ENCODE measurements at places on chromosomes 7 and 10. TPM values are rescaled to one million over a fixed set of nuclear protein-coding genes. Genes with fewer than 3 reads are reported as not detected.

DNA sequence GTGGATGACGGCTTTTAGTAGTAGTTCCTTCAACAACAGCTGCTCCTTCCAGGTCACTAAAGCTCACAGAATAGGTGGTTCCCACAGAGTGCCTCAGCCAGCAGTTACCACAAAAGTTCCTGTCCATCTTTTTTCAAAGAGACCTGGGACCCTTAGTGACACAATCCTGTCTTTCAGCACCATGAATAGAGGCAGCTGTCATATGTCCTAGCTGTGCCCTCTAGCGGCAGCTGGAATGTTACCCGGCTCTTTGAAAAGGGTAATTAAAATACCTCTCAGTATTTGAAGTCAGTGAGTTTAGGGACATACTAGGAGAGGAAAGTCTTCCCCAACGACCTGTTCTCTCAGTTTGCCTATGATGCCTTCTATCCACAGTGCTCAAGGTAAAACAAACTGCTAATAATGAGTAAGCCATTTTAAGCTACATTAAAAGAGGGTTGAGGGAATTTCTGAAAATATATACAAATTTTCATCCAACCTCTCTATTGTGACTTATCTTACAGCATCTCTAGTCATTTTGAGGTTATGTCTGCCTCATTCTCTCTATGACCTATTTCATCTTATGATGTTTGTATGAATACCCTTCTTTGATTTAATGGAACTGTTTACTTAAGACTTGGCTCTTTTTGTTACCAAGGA is 290.8 kb downstream of the NXPH1 start:
- no peak overlapping the region for H3K27ac ChIP-seq
- H3K27me3 ChIP-seq, result no peaks in the 10 kb centered on the region
- DNase-seq, result no peak
- H3K4me3 ChIP-seq, result no peak overlapping the region
- no peaks in the 10 kb centered on the region for H3K4me1 ChIP-seq
- no peaks in the 10 kb centered on the region for H3K36me3 ChIP-seq

- no peak overlapping the region for H3K4me3 ChIP-seq
- H3K4me1 ChIP-seq, result no peaks in the 10 kb centered on the region
- DNase-seq, result no peak
- H3K27ac ChIP-seq, result no peak overlapping the region
- no peaks in the 10 kb centered on the region for H3K36me3 ChIP-seq
- no peaks in the 10 kb centered on the region for H3K27me3 ChIP-seq
These were observed 168.7 kb downstream of the CELF2 start for GRCh38 chr10:11186374-11186773.

- DNase-seq, result no peak
- H3K4me1 ChIP-seq, result no peaks in the 10 kb centered on the region
- no peaks in the 10 kb centered on the region for H3K27me3 ChIP-seq
- no peak overlapping the region for H3K4me3 ChIP-seq
These were observed 61.1 kb downstream of the SORCS1 start for GRCh38 chr10:107103174-107104025.

DNA sequence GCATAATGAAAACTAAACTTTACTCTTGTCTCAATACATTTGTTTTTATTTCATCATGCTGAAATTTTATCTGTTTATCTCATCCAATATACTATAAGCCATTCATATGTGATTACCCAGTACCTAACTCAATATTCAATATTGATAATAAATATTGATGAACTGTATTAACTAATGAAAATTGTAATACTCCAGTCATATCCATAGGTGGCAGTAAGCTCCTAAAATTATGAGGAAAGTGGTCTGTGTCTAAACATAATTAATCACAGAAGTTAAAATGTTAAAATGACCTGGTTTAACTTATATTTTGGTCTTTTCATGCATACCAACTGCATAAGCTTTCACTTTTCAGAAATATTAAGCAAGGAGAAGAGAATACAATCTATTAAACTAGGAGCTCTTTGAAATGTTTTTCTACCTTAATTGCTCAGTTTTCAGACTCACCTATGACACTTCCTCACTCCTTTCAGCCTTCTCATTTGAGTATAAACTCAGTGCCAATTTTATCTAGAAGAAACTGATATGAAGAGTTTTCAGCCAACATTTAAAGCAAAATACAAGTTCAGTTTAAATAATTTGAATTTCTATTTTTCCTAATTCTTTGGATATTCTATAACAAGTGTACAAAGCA is 30.5 kb upstream of the VWDE start:
- no peaks in the 10 kb centered on the region for H3K36me3 ChIP-seq
- H3K4me1 ChIP-seq, result no peaks in the 10 kb centered on the region
- no peaks in the 10 kb centered on the region for H3K27me3 ChIP-seq
- H3K27ac ChIP-seq, result no peak overlapping the region

GRCh38 chr10:68046642-68047041 is 28.4 kb downstream of the HERC4 start:
- H3K36me3 ChIP-seq, result peaks cover 7% of the 10 kb centered on the region
- H3K4me1 ChIP-seq, result peaks cover 7% of the 10 kb centered on the region
- H3K27ac ChIP-seq, result no peak overlapping the region
- no peak for DNase-seq
- no peaks in the 10 kb centered on the region for H3K27me3 ChIP-seq

GRCh38 chr7:104126411-104126841 is 81.4 kb downstream of the ORC5 start:
- no peak for DNase-seq
- no peak overlapping the region for H3K27ac ChIP-seq

DNA sequence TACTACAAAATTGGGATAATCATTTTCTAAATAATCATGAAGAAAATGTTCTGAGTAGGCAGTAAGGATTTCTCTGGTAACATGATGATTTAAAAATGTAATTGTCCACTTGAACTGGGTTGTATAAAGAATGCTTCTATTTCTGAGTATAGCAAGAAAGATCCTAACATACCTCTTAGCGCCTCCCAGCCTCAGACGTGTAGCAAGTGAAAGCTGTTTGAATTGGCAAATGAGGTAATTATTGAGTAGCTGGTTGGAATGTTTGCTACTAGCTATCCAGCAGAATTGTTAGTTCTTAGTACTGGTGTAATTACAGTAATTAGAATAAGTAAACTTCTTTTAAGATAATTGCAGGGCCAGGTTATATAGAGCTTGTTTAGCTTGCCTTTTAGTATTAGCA is 47.9 kb downstream of the SEPTIN7 start:
- H3K27me3 ChIP-seq, result no peaks in the 10 kb centered on the region
- H3K27ac ChIP-seq, result no peak overlapping the region
- H3K4me3 ChIP-seq, result no peak overlapping the region
- DNase-seq, result no peak

GRCh38 chr7:137862358-137862757 is 15.6 kb upstream of the DGKI start:
- no peaks in the 10 kb centered on the region for H3K27me3 ChIP-seq
- no peaks in the 10 kb centered on the region for H3K36me3 ChIP-seq
- no peaks in the 10 kb centered on the region for H3K4me1 ChIP-seq
- DNase-seq, result no peak
- H3K4me3 ChIP-seq, result no peak overlapping the region
- no peak overlapping the region for H3K27ac ChIP-seq

GRCh38 chr7:128404143-128404681 is 5.6 kb downstream of the IMPDH1 start:
- H3K36me3 ChIP-seq, result peaks cover 17% of the 10 kb centered on the region
- H3K27ac ChIP-seq, result no peak overlapping the region
- H3K27me3 ChIP-seq, result no peaks in the 10 kb centered on the region
- DNase-seq, result no peak
- H3K4me3 ChIP-seq, result no peak overlapping the region

DNA sequence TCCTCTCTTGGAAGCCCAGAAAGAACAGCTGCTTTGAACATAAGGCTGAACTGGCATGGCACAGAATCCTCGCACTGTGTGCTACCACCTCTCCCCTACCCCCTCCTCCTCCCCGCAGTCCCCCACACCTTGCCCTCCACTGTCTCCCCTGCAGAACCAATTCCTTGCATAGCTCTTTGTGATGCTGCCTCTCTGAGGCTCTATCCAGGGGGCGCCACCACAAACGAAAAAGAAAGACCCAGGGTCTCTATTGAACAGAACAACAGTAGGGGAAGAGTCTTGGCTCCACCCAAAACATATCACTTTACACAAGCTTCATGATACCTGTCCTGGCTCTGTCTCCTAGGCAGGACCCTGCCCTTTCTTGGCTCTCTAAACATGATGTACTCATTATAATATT is 26.2 kb upstream of the EBLN1 start:
- H3K36me3 ChIP-seq, result no peaks in the 10 kb centered on the region
- H3K4me3 ChIP-seq, result no peak overlapping the region
- no peak overlapping the region for H3K27ac ChIP-seq
- DNase-seq, result no peak
- peaks cover 29% of the 10 kb centered on the region for H3K4me1 ChIP-seq
- no peaks in the 10 kb centered on the region for H3K27me3 ChIP-seq

DNA sequence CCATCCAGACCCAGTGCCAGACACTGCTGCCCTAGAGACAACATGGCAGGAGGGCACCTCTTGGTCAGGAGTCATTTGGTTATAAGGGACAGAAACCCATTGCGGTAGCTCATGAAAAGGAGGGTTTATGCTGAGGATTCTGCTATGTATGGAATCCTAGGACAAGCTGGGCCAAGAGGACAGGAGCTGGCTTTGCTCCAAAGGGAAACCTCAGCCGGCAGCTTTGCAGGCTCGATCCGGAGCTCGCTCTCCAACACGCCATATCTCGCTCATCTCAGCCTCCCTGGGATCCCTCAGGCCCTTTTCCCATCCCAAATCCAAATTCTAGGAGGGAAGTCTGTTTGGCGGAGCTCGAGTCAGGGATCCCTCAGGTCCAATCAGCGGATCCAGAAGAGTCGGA is 345.7 kb downstream of the GLRX3 start:
- no peaks in the 10 kb centered on the region for H3K27me3 ChIP-seq
- no peak overlapping the region for H3K27ac ChIP-seq
- no peaks in the 10 kb centered on the region for H3K36me3 ChIP-seq
- no peaks in the 10 kb centered on the region for H3K4me1 ChIP-seq
- H3K4me3 ChIP-seq, result no peak overlapping the region
- DNase-seq, result no peak

GRCh38 chr10:14560274-14560673 is 214.4 kb downstream of the FAM107B start:
- DNase-seq, result peak; percentile 44
- no peak overlapping the region for H3K4me3 ChIP-seq
- no peaks in the 10 kb centered on the region for H3K27me3 ChIP-seq
- H3K27ac ChIP-seq, result no peak overlapping the region
- H3K4me1 ChIP-seq, result peaks cover 21% of the 10 kb centered on the region

DNA sequence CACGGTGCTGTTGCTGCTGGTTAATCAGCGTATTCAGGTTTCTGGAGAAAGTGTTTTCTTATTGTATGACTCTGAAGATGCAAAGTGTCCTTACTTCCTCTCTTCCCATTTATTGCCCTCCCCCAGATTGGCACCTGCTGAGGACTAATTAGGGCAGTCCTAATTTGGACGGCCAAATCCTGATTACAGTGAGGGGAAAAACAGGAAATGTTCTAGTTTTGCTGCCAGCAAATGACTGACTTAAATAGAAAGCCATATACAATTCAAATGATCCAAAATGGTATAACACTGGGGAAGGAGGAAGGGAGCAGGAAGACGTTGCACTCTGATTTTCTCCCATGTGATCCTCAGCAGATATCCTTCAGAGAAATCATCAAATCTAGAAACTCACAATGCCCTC is 222.4 kb upstream of the LRGUK start:
- no peaks in the 10 kb centered on the region for H3K36me3 ChIP-seq
- H3K4me3 ChIP-seq, result no peak overlapping the region
- H3K27ac ChIP-seq, result no peak overlapping the region
- DNase-seq, result no peak
- H3K27me3 ChIP-seq, result no peaks in the 10 kb centered on the region

- H3K36me3 ChIP-seq, result no peaks in the 10 kb centered on the region
- no peaks in the 10 kb centered on the region for H3K27me3 ChIP-seq
- no peaks in the 10 kb centered on the region for H3K4me1 ChIP-seq
- no peak overlapping the region for H3K4me3 ChIP-seq
These were observed 438.0 kb downstream of the ETV1 start for GRCh38 chr7:13551503-13551902.

GRCh38 chr10:113444766-113445365 is 108.0 kb upstream of the HABP2 start:
- H3K4me3 ChIP-seq, result no peak overlapping the region
- no peaks in the 10 kb centered on the region for H3K36me3 ChIP-seq
- H3K4me1 ChIP-seq, result no peaks in the 10 kb centered on the region

DNA sequence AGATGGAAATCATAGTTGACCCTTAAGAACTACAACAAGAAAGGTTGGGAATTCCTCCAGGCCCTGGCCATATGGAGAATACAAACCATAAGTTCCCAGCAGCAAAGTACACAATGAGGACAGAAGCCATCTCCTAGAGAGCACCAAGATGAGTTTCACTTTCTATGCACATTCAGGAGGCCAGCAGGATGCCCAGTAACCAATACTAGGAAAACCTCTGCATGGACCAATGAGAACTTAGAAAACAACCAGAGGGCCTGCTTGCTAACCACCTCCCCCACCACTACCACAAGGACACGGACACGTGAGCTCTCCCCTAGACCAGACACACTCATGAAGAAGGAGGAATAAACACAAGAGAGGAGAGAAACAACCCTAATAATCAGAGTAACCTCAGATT is 56.3 kb downstream of the IFIT5 start:
- H3K4me3 ChIP-seq, result no peak overlapping the region
- no peak overlapping the region for H3K27ac ChIP-seq
- DNase-seq, result no peak
- H3K4me1 ChIP-seq, result peaks cover 20% of the 10 kb centered on the region
- no peaks in the 10 kb centered on the region for H3K27me3 ChIP-seq

DNA sequence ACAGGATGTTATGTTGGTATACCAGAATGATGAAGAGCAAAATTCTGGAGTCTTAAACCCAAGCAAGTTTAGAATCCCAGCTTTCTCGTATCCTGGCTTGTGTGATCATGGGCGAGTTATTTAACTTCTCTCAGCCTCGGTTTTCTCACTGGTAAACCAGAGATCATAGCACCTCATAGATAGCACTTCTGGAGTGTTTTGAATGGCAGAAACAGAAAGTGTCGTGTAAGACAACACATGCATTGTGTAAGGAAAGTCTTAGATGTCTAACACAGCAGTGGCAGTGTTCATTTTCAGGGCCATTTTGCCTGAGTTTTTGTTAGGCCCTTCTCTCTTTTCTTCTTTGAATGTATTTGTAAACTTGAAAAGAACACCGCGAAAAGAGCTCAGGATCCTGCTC is 465.1 kb downstream of the AUTS2 start:
- H3K27ac ChIP-seq, result no peak overlapping the region
- H3K27me3 ChIP-seq, result no peaks in the 10 kb centered on the region
- H3K4me1 ChIP-seq, result no peaks in the 10 kb centered on the region
- DNase-seq, result no peak
- no peak overlapping the region for H3K4me3 ChIP-seq

- no peaks in the 10 kb centered on the region for H3K27me3 ChIP-seq
- H3K27ac ChIP-seq, result no peak overlapping the region
- H3K36me3 ChIP-seq, result no peaks in the 10 kb centered on the region
- no peak overlapping the region for H3K4me3 ChIP-seq
- H3K4me1 ChIP-seq, result no peaks in the 10 kb centered on the region
These were observed 76.2 kb downstream of the INPP5A start for GRCh38 chr10:132613566-132614348.

ORAI2 gene
- total RNA-seq, result 27.0 TPM

DNAJB12 gene
- 36.1 TPM for total RNA-seq

PRF1 gene
- total RNA-seq, result not detected

FFAR4 gene
- total RNA-seq, result not detected

OR2A5 gene
- total RNA-seq, result not detected
